ENCODE measurements at places on chromosomes 5 and 9. TPM values are rescaled to one million over a fixed set of nuclear protein-coding genes. Genes with fewer than 3 reads are reported as not detected.

GPRIN1 gene
- 0.72 TPM for polyA plus RNA-seq

FAM153A gene
- 1.5 TPM for polyA plus RNA-seq

DNA sequence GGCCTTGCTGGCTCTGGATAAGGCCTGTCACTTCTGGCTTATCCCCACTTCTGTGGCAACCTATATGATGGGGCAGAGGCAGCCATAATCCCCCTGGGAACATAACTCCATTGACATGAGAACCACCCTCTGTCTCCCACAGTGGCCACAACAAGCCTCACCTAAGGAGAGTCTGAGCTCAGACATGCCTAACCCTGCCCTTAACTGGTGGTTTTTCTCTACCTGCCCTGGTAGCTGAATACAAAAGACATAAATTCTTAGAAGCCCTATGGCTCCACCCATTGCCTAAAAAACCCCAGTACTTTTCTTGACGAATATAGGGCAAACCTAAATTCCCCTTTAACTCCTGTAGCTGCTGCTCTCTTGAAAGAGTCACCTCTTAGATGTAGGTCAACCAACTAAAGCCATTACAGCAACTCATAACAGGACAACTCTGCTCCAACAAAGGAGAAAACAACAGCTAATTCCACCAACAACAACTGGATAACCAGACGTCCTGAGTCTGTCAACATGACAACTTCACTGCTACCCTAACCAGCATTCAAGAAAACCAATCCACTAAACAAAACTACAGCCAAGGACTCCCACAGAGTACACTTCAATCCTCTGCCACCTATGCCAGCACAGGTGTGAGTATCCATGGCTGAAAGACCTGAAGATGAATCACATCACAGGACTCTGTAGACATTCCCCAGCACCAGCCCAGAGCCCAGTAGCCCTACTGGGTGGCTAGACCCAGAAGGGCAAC lies 427.7 kb downstream of the PRELID2 start:
- H3K27me3 ChIP-seq, result no peaks in the 10 kb centered on the region
- H3K27ac ChIP-seq, result no peak overlapping the region
- no peaks in the 10 kb centered on the region for H3K4me1 ChIP-seq
- H3K4me3 ChIP-seq, result no peak overlapping the region
- H3K36me3 ChIP-seq, result no peaks in the 10 kb centered on the region

CAPSL gene
- polyA plus RNA-seq, result not detected

DNA sequence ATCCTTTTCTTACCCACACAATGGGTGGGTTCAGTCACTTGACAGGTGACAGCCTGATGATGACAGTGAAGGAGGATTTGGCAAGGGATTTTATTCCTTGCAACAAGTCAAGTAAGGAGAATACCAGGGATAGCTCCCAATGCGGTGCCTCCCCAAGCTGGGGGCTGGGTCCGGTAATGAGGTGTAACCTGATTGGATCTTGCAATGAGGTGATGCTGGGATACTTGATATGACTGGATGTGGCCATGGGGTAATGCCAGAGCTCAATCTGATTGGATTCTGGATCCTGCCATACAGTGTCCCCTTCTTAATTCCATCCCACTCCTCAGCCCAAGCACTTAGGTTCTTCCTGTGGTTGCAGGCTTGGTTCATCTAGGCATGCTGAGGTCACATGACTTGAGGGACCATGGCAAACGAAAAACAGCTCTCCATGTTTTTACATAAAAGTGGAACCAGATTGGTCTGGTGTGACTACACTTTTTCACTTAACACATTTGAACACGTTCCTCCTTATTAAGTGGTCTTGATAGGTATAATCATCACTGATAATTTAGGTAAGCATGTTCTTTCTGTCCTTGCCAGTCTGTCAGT lies 181.1 kb downstream of the PDZD2 start:
- DNase-seq, result no peak
- no peaks in the 10 kb centered on the region for H3K4me1 ChIP-seq
- H3K27me3 ChIP-seq, result no peaks in the 10 kb centered on the region
- H3K4me3 ChIP-seq, result no peak overlapping the region
- H3K36me3 ChIP-seq, result no peaks in the 10 kb centered on the region
- H3K27ac ChIP-seq, result no peak overlapping the region

NRG2 gene
- 0.09 TPM for polyA plus RNA-seq

DNA sequence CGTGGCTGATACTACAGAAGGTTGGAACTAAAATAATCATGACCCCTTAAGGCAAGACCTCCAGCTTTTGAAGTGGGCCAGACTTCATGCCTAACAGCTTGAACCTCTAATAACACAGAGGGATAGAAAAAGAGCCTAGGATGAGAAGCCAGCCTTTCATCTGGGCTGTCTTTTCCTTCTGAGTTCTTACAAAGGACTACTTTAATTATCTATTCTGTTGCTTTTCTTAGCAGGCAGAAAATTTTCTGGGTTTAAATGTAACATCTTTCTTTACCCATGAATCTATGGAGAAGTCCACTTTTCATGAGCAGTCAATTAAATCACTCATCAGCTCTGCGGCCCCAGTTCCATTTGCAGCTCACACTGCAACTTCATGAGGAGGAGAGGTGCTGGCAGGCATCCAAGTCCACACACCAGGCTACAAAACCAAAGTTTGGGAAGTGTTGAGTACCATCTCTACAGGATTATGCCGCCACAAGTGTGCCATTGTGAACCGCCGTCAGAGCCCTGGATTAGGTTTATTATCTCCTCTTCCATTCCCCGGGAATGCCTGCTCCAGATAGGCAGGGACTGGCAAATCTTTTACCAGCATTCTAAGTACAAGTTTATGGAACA lies 192.0 kb downstream of the TLE4 start:
- H3K36me3 ChIP-seq, result no peaks in the 10 kb centered on the region
- H3K27ac ChIP-seq, result no peak overlapping the region
- no peak overlapping the region for H3K4me3 ChIP-seq
- peaks cover 3% of the 10 kb centered on the region for H3K27me3 ChIP-seq
- DNase-seq, result no peak

GRCh38 chr9:8395022-8395421 lies 595.4 kb upstream of the DMAC1 start:
- H3K27ac ChIP-seq, result no peak overlapping the region
- no peaks in the 10 kb centered on the region for H3K4me1 ChIP-seq
- no peak overlapping the region for H3K4me3 ChIP-seq
- no peaks in the 10 kb centered on the region for H3K27me3 ChIP-seq
- H3K36me3 ChIP-seq, result no peaks in the 10 kb centered on the region

OR1Q1 gene
- polyA plus RNA-seq, result not detected

OLFML2A gene
- 1.2 TPM for polyA plus RNA-seq

GRCh38 chr5:12354686-12355085 lies 450.4 kb upstream of the CTNND2 start:
- H3K4me1 ChIP-seq, result no peaks in the 10 kb centered on the region
- no peaks in the 10 kb centered on the region for H3K27me3 ChIP-seq
- no peaks in the 10 kb centered on the region for H3K36me3 ChIP-seq

GRCh38 chr5:98513380-98513779 lies 260.1 kb upstream of the RGMB start:
- H3K27me3 ChIP-seq, result no peaks in the 10 kb centered on the region
- H3K36me3 ChIP-seq, result no peaks in the 10 kb centered on the region
- no peak for DNase-seq
- no peaks in the 10 kb centered on the region for H3K4me1 ChIP-seq
- no peak overlapping the region for H3K4me3 ChIP-seq

- no peak overlapping the region for H3K4me3 ChIP-seq
- no peak for DNase-seq
- H3K27ac ChIP-seq, result no peak overlapping the region
- no peaks in the 10 kb centered on the region for H3K4me1 ChIP-seq
- no peaks in the 10 kb centered on the region for H3K36me3 ChIP-seq
These were observed 59.9 kb downstream of the NUDT12 start for GRCh38 chr5:103502662-103503061.

DNA sequence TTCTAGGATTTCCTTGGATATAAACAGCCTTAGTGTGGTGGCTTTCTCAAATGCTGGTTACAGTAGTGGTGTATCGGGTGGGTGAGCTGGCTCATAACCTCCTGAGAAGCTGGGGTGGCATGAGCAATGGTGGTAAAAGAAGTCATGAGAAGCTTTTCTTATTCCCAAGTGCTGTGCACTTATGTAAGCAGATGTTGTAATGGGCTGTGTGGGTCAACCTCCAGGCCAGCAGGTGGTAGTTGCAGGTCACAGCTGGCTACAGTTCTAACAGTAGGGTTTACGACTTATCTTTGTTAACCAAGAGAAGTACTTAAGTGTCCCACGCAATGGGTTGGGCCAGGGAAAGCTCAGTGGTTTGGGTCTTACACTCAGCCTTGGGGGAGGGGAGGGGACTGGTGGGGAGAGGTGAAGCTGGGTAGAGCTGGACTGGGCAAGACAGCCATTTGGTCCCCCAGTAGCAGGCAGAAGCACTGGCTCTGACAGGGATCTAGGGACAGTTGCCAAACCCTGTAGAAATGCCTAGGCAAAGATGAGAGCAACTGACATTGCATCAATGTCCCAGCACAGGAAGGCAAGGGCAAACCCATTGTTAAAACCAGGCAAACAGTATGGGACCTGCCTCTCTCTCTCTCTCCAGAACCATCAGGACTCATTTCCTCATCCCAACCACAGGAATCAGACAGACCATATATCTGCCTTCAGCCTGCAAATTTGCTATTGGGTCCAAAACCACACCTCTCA lies 76.8 kb downstream of the RNF130 start:
- DNase-seq, result no peak
- H3K36me3 ChIP-seq, result no peaks in the 10 kb centered on the region
- H3K4me3 ChIP-seq, result no peak overlapping the region

DNA sequence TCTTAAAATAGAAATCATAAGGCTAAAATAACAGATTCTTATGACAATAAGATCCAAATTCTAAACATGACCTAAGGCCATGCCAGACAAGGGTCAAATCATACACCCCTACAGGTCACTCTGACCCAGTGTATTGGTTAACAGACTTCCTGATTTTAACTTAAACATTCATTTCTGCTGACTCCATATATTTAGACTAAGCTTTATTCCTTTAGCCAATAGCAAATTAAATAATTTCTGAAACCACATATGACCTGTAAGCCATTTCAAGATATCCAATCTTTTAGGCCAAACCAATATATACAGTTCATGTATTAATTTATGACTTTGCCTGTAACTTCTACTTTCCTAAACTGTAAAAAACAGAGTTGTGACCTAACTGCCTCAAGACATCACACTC lies 7.4 kb upstream of the SPINK13 start:
- no peaks in the 10 kb centered on the region for H3K4me1 ChIP-seq
- no peak for DNase-seq
- no peaks in the 10 kb centered on the region for H3K27me3 ChIP-seq
- no peak overlapping the region for H3K4me3 ChIP-seq

DNA sequence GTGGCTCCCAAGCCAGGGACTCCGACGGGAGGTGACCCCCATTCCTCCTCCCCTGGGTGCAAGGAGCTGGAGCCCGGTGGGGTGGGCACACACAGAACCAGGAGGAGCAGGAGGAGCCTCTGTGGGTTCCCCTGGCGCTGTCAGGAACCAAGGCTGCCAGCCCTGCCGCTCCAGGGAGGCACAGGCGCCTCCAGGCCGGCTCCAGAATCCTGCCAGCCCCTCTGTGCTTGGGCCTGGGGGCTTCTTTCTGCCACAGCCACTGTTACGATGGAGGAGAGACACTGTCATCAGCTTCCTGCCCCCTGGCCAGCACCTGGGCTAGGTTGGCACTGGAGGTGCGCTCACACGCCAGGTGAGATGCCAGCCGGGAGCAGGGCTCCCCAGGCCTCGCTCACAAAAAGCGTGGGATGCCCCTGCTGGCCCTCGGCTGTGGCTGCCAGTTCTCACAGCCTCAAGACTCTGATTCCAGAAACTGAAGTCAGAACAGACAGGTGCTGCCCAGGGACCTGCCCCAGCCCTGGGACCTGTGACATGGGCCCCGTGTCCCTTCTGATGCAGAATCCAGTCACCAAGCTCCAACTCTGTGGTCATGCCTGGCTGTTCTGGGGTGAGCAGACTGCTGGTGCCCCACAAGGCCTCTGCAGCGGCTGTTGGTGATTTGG lies 37.4 kb upstream of the UBAC1 start:
- H3K27me3 ChIP-seq, result no peaks in the 10 kb centered on the region
- no peak for DNase-seq
- H3K27ac ChIP-seq, result no peak overlapping the region
- no peak overlapping the region for H3K4me3 ChIP-seq
- H3K36me3 ChIP-seq, result no peaks in the 10 kb centered on the region

DNA sequence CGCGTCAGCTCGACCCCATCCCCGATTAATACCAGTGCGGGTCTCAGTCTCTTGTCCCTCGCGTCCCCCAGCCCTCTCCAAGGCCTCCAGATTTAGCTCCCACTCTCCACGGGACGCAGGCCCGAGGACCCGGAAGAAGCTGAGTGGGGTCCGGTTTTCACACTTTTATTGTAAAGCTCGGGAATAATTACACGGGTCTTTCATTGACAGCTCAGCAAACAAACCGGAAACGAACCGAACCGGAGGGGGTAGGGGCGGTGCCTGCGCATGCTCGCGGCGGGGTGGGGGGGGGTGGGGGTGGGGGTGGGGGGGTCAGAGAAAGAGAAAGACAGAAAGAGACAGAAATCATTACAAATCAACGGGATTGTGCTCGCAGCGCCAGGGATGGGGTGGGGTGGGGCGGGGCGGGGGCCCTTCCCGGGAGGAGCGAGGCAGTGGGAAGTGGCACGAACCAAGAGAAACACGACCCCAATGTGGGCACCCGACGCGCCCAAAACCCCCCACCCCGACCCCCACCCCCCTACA lies 27.9 kb downstream of the PCDH1 start:
- H3K36me3 ChIP-seq, result no peaks in the 10 kb centered on the region
- peaks cover 9% of the 10 kb centered on the region for H3K4me1 ChIP-seq

COL27A1 gene
- 0.16 TPM for polyA plus RNA-seq

GABRA6 gene
- not detected for polyA plus RNA-seq

- H3K36me3 ChIP-seq, result no peaks in the 10 kb centered on the region
- H3K4me3 ChIP-seq, result no peak overlapping the region
- no peaks in the 10 kb centered on the region for H3K4me1 ChIP-seq
- no peaks in the 10 kb centered on the region for H3K27me3 ChIP-seq
These were observed 402.3 kb downstream of the DEPDC1B start for GRCh38 chr5:60297658-60298057.

DNA sequence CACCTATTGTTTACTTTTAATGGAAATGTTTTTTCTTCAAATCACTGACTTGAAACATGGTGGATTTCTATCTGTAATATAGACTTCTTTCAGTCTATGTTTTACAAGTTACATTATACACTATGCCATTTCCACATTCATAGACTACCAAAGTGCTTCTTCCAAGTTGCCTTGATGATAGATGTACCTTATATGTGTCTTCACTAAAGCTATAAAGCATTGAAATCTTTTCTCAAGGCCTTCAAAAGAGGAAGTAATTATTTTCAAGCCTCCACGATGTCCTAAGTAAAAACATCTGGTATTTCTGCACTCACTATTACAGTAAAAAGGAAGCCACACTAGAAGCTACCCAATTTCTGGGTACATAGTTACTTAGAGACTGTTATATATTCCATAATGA lies 113.3 kb downstream of the FGF10 start:
- no peaks in the 10 kb centered on the region for H3K4me1 ChIP-seq
- no peak overlapping the region for H3K4me3 ChIP-seq
- no peak overlapping the region for H3K27ac ChIP-seq
- no peaks in the 10 kb centered on the region for H3K36me3 ChIP-seq
- no peaks in the 10 kb centered on the region for H3K27me3 ChIP-seq

DNA sequence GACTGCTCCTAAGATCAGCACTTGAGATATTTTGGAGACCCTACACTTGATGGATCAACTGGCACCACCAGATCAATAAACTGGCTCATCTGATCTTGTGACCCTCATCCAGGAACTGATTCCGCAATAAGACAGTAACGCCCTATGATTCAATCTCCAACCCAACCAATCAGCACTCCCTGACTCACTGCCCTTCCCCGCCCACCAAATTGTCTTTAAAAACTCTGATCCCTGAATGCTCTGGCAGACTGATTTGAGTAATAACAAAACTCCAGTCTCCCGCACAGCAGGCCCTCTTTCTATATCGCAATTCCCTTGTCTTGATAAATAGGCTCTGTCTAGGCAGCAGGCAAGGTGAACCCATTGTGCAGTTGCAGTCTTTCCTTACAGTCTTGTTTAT lies 677.0 kb downstream of the LRRC70 start:
- no peak for DNase-seq
- no peaks in the 10 kb centered on the region for H3K27me3 ChIP-seq
- no peaks in the 10 kb centered on the region for H3K36me3 ChIP-seq
- no peak overlapping the region for H3K4me3 ChIP-seq
- H3K27ac ChIP-seq, result no peak overlapping the region
